Astrocyte (in vitro differentiated cells and primary cell): ENCODE measurements at places on chromosomes 1 and 21.

GRCh38 chr1:51312718-51313117 lies 17.6 kb downstream of the TTC39A start:
- DNase-seq, result no peak

DNA sequence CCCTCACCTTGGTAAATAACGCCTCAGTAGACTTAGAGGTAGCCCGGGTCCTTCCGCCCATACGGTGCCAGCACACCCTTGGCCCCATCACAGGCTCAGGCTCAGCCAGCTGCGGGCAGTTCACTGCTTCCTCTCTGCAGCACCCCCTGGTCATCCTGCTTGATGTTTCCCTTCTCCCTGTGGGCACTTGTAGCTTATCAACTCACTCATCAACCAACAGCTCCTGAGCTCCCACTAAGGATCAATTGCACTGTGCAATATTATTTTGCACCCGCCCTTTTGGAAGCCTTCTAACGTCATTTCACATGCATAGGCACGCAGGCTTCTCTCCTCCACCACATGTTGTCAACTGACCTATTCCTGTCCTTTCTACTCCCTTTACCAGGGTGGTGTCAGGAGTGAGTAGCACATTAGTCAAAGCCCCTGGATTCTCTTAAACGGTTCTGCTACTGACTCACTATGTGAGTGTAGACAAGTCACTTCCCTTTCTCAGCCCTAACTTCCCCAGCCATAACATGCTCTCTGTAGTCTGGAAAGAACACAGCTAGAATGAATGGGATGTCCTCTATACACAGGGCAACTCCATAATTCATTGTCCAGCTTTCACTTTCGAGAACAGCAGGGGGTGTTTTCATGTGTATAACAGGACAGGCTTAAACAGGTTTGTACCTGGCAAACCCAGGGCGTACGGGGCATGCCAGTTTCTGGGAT lies 47.1 kb upstream of the IRF2BP2 start:
- DNase-seq, result peak; percentile 97

- no peak for DNase-seq
Observed at GRCh38 chr1:55420026-55420425, 204.9 kb upstream of the USP24 start.

GRCh38 chr1:107704911-107705310 lies 260.1 kb downstream of the VAV3 start:
- peak; percentile 65 for DNase-seq

DNA sequence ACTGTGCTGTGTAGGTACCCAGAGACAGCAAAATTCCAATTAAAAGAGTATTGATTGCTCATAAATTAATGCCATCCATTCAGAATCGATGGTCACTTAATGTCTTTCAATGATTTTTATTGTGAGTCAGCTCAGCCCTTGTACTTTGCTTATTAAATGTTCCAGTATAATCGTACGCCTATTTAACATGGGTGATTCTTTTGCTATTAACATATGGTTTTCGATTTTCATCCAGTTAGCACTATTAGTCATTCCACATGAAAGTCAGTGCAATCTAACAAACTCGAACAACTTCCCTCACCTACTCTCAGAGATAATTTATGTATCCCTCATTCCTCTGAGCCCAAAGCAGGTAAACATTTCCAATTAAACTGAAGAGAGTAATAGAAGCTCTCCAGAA lies 109.6 kb upstream of the APP start:
- no peak for DNase-seq

GRCh38 chr1:167128261-167129227 lies 34.7 kb downstream of the STYXL2 start:
- DNase-seq, result no peak

- no peak for DNase-seq
Observed at GRCh38 chr21:22164912-22165311, 1166.7 kb downstream of the NCAM2 start.

DNA sequence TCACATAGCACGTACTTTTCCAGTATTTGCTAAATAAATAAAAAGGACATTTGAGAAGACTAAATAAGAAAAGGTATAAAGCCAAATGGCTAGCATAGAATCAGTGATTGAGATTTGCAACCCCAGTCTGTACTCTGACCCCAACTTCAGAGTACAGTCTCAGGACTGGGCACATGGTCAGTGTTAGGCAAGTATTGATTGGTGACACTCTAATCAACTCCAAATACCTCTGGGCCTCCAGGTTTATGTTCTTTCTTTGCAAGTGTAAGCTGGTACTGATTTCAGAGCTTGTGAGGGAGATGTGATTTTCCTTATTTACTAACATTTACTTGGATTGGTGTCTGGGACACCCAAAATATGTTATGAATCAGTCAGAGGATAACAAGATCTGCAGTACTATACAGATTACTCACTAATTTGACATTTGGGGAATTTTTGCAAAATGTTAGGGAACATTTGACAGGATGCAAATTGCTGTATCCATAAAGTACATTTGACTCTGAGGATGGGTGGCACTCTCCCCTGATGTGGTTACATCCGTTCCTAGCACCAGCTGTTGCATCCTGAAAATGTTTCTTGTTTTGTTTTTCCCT lies 34.2 kb downstream of the LMO4 start:
- no peak for DNase-seq

GRCh38 chr21:44940116-44940631 lies 345 bp downstream of the SLX9 start:
- DNase-seq, result no peak

- DNase-seq, result peak; percentile 67
Observed at GRCh38 chr1:2132222-2133038, 62.1 kb downstream of the FAAP20 start.

GRCh38 chr1:35449334-35450008 lies 107.7 kb downstream of the KIAA0319L start:
- peak; percentile 94 for DNase-seq

DNA sequence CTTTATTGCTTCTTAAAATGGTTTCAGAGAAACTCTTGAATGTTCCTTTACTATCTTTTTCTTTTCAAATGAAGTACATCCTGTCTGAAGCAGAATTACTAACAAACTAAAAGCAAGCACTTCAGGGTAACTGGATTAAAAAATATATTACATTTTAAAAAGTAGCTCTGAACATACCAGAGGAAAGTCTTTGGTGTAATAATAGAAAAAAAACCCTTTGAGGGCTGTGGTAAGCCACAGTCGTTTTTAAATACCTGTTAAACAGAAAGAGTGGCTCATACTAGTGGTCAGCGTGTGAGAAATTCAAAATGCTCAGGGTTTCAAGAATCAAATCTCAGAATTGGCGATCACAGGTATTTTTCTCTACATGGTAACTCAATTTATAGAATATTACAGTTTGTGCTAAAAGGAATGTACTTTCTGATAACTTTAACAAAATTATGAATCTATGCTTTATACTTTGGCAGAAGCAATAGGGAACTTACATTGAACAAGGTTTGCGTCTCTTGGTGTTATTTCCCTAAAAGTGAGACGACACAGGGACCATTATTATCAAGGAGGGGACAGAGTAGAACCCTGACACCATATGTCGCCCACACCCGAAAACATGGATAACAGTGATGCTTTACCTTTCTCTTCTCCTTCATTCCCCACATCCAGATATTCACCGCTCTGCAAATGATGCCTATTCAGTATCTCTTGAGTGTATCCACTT lies 97.0 kb upstream of the DPH5 start:
- DNase-seq, result peak; percentile 35

- DNase-seq, result no peak
Observed at GRCh38 chr1:95308276-95309030, 74.4 kb downstream of the RWDD3 start.

- no peak for DNase-seq
Observed at GRCh38 chr1:115556236-115556635, 85.5 kb upstream of the VANGL1 start.

DNA sequence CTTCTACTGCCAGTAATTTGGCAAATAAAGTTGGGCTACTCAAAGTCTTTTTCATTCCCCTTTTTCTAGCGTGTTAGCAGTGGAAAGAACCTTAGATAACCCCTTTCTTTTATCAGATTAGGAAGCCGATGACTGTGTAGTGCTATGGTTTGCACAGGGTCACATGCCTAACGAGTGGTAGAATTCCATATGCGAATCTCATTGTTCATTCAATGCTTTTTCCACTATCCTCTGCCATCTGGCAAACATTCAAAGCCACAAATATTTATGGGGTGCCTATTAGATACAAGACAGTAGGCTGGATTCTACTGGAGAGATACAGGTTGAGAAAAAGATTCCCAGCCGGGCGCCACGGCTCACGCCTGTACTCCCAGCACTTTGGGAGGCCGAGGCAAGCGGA lies 14.9 kb upstream of the IER5 start:
- peak; percentile 93 for DNase-seq

GRCh38 chr21:33202464-33203363 lies 27.0 kb upstream of the IFNAR2 start:
- no peak for DNase-seq
